Stimulated activated CD4-positive, alpha-beta T cell treated with anti-CD3 and anti-CD28 coated beads, Interleukin-4, amount 100 ng/mL, for 24 hours (primary cell): ENCODE measurements at places on chromosomes 13 and 19.

- no peak for DNase-seq
Observed at GRCh38 chr19:13906521-13906904, 512 bp downstream of the CC2D1A start.

DNA sequence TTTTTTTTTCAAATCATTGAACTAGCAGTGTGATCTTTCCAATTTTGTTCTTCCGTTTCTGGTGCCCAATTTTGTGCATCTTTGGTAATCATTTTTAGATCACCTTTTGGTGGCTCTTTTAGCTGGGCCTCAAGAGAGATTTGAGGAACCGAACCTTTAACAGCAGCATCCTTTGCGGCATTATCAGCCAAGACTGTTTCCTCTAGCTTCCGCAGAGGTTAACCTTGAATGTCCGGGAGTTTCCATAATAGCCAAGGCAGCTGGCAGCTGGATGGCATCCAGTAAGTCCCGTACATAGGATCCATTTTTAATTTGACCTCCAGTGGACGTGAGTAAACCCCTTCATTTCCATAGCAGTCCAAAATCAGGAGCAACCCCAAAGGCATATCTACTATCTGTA is 9.6 kb downstream of the IRGC start:
- no peak for DNase-seq

GRCh38 chr13:76164290-76164689 is 528.2 kb downstream of the LMO7 start:
- no peak for DNase-seq

- no peak for DNase-seq
Observed at GRCh38 chr13:86581706-86582105, 782.5 kb upstream of the SLITRK6 start.

- peak; percentile 84 for DNase-seq
Observed at GRCh38 chr19:45405435-45406225, 761 bp upstream of the PPP1R13L start.

DNA sequence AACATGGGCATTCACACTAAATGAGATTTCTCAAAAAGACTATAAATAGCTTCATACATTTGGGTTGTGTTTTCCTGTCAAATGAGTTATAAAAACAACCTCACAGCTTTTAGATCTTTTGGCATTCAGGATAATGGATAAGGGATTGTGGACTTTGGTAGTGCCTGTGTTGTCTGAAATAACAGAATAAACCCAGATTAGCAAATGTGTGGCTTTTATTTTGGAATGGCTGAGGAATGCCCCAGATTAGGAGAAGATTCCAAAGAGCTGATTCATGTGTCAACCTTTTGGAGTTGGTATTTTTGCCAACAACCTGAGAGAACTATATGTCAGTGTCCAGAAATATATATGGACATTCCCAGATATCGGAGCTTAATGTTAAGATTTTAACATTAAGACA is 164.7 kb downstream of the MTUS2 start:
- no peak for DNase-seq

DNA sequence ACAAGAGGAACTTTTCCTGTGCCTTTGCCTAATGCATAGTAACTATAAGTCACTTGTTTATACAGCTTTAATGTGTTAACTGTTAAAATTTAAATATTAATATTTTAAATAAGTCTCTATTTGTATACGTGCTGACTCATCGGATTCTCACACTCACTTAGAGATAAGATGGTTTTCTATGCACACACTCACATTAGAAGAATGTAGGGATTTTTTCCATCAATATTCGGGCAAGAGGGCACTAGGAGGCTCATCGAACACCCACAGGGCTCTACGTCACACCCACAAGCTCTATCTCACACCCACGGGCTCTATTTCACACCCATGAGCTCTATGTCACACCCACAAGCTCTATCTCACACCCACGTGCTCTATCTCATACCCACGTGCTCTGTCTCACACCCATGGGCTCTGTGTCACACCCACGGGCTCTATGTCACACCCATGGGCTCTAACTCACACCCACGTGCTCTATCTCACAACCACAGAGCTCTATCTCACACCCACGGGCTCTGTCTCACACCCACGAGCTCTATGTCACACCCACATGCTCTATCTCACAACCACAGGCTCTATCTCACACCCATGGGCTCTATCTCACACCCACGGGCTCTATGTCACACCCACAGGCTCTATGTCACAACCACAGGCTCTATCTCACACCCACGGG is 73.4 kb downstream of the COL4A2 start:
- DNase-seq, result no peak

- DNase-seq, result no peak
Observed at GRCh38 chr13:73532582-73532981, 473.8 kb downstream of the KLF5 start.

DNA sequence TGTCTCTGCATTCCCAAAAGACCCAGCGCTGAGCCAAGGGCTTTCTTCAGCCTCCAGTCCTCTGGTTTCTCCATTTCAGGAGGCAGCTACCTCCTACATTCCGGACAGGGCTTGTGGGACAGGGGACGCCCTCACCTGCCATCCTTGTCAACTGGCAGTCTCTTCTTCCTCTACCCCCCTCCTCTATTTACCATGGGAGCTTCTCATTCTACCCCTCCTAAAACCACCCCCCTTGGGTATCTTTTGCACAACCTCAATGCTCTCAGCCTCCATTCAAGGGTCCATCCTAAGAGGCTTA is 43.8 kb downstream of the ZNF93 start:
- DNase-seq, result no peak

- no peak for DNase-seq
Observed at GRCh38 chr19:1481893-1482360, 2.9 kb upstream of the C19orf25 start.

- DNase-seq, result no peak
Observed at GRCh38 chr13:31627097-31627845, 112.1 kb upstream of the RXFP2 start.

- no peak for DNase-seq
Observed at GRCh38 chr13:39604756-39605155, 1.8 kb upstream of the LHFPL6 start.

- DNase-seq, result no peak
Observed at GRCh38 chr19:51576850-51577249, 5.8 kb downstream of the ZNF175 start.

GRCh38 chr19:3850320-3850972 is 18.4 kb downstream of the ZFR2 start:
- DNase-seq, result no peak

DNA sequence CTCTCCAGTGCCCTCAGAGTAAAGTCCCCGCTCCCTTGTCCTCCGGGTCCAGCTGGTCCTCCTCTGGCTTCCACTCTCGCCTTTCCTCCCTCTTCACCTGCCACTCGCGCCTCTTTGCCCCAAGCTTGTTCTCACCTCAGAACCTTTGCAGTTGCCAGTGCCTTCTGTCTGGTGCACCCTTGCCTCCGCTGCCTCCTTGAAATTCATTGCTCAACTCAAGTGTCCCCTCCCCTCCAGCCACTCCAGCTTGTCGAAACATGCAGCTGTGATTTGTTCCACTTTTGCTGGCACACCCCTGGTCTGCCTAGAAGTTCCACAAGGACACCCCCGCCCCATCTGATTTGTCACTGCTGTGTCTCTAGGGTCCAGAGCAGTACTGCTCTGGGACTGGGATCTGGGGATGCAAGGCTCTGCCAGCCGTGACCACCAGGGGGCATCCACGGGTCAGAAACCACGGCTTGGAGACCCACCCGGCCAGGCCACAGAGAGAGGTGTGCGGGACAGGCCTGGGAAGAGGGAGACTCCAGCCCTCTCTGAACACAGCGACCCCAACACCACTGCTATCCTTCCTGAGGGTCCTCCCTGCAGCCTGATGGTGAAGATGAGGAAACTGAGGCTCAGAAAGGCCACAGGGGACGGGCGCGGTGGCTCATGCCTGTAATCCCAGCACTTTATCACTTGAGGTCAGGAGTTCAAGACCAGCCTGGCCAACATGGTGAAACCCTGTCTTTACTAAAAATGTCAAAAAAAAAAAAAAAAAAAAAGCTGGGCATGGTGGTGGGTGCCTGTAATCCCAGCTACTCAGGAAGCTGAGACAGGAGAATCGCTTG is 49.9 kb downstream of the AP1M1 start:
- peak; percentile 86 for DNase-seq

DNA sequence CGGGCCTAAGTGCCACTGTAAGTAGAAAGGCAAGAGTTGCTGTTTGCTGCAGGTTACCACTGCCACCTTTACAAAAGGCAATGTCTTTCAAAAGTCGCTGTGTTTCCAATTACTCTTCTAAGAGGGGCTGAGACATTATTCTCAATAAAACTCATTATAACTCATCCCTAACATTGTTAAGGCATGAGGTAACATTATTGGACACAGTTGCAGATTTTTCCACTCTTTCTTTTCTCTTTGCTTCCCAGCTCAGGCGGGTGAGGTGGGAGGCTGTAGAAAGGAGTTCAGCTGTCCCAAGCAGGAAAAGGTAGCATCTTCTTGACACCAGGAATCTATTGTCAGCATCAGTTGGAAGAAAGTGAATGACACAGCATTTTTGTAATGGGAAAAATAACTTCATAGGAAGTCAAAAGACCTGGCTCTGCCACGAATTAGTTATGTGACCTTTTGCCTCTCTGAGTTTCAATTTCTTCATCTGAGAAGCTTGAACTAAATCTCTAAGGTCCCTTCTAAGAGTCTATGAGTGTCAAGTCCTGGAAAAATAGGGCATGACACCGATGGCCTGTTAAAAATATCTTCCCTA is 2.1 kb upstream of the UBL3 start:
- DNase-seq, result no peak

DNA sequence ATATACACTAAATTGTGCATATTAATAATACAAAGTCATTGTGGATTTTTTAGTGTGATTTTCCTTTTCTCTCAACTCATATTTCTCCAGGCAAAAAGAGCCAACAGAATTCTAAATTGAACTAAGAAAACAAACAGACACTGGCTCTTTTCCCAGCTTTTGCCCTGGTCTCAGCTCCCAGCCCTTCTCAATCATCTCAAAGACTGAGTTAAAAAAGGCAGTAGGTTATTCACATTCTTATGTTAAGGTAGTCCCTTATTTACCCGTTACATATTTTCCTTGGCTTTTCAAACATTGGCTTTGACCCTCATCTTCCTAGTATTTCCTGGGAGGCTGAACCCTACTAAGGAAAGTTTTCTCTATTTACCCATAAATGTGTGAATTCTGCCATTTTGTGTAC is 753.6 kb downstream of the LIG4 start:
- no peak for DNase-seq

DNA sequence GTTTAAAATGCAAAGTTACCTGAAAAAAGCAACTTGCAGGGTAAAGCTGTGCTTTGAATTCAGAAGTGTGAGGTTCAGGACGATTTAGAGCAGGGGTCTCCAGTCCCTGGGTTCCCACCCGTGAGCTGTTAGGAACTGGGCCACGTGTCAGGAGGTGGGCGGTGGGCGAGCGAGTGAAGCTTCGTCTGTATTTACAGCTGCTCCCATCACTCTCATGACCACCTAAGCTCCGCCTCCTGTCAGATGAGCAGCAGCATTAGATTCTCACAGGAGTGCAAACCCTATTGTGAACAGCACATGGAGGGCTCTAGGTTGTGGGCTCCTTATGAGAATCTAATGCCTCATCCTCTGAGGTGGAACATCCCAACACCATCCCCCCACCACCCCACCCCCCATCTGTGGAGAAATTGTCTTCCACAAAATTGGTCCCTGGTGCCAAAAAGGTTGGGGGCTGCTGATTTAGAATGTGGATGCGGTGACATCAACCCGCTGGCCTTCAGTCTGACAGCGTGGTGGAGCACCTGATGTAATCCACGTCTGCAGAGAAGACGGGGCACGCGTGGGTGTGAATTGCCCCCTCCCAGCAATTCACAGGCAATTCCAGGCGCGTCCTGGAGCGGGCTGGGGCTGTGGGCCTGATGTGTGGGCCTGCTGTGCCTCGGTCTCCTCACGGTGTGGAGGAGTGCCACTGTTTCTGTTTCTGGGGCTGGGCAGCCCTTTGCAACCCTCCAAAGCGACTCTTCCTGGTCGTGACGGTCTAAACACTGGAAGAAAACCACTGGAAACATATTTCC is 214.0 kb upstream of the SOX1 start:
- DNase-seq, result no peak

GRCh38 chr13:33610438-33611120 is 207.4 kb upstream of the RFC3 start:
- DNase-seq, result peak; percentile 67
